Hematopoietic multipotent progenitor cell treated with erythropoietin and hydrocortisone succinate and interleukin-3 and kit ligand, for 15 days (in vitro differentiated cells): ENCODE measurements at places on chromosomes 16 and 17.

GRCh38 chr16:1788095-1788707 lies 5.3 kb downstream of the IGFALS start:
- DNase-seq, result no peak

DNA sequence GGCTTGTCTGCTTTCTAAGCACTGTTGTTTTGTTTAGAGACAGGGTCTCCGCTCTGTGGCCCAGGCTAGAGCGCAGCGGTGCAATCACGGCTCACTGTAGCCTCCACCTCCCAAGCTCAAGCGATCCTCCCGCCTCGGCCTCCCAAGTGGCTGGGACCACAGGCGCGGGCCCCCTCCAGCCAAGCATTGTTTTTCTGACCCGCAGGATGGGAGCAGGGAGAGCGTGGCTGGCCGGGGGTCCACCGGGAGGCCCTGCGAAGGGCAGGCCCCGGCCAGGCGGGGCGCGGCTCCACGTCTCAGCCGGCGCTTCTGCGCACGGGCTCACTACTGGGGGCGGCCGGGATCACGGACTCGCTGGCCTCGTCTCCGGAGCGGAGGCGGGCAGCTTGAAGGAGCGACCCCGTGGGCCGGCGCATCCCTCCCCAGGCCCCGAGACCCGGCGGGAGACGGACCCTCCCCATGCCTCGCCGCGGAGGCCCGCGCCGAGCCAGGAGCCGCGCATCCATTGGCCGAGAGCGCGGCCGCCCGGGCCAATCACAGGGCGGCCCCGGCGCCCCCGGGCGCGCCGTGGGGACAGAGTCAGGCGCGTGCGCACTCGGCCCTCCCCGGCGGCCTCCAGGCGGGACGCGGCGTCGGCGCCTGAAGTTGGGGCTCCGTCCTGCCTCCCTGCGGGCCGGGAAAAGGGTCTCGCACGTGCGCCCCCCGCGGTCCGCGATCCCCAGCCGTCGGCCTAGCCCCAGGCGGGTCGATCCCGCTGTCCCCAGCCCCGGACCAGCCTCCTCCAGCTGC lies 24.9 kb downstream of the ACTG1 start:
- peak; percentile 61 for DNase-seq

- DNase-seq, result peak; percentile 71
These were observed 3.2 kb upstream of the NLRP1 start for GRCh38 chr17:5587438-5588032.

DNA sequence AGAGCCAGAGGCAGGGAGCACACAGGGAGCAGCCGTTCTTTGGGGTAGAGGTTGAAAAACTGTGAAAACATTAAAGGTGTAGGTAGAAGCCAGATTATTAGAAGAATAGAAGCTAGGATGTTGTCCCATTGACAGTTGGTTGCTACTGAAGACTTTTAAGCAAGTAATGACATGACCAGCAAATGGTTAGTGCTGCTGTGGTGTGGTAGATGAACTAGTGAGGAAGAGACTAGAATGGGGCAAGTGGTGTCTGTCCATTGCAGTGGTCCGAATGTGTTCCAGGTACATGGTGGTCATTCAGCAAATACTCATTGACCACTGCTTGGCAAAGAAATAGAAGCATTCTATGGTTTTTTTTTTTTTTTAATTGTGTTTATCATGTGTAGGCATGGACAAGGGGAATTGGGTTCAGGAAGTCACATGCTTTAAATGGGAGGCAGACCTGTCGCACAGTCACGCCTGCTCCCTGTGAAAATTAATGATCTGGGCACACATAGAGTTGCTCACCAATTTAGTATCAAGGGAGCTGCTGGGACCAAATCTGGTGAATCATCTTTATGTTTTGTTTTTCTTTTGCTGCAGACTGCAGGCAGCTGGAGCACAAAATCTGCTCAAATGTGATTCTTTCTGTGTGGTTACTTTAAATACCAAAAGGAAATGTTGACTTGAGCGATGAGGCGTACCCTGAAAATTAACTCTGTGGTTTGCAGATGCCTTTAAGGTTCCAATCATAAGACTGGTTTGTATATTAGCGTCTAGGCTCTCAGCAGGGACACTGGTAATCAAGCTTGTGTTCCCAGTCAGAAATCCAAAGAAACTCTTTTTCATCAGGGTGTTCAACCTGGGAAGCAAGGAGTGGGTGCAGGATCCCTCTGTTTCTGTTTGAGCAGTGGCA lies 30.7 kb downstream of the YPEL2 start:
- DNase-seq, result no peak

GRCh38 chr17:35082073-35082657 lies 18.7 kb upstream of the RFFL start:
- peak; percentile 72 for DNase-seq

DNA sequence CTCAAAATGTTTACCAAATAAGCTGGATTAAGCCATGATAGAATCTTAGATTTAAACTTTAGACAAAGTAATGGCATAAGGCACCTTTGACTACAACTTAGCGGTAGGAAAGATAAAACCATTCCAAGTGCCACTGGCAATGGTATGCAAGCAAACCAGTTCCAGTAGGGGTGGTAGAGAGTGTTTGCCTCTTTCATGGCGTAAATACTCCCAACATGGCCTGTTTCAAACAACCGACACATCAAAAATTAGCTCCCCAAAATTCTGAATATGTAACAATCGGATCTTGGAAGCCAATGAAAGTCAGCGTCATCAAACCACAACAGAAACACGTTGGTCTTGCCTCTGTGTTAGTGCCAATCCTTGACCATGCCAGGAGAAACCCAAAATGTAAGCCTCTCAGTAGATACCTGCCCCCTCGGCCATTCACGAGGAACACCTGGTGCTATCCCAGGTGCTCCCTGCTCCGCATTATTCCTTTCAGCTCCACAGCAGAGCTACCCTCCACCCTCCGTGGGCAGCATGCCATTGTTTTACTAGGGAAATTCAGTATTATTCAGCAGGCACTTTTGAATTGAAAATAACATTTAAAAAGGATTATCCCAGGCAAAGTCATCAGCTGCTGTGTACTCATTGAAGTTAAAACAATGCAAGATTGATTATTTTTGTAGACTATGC lies 307.8 kb upstream of the CDH11 start:
- no peak for DNase-seq

DNA sequence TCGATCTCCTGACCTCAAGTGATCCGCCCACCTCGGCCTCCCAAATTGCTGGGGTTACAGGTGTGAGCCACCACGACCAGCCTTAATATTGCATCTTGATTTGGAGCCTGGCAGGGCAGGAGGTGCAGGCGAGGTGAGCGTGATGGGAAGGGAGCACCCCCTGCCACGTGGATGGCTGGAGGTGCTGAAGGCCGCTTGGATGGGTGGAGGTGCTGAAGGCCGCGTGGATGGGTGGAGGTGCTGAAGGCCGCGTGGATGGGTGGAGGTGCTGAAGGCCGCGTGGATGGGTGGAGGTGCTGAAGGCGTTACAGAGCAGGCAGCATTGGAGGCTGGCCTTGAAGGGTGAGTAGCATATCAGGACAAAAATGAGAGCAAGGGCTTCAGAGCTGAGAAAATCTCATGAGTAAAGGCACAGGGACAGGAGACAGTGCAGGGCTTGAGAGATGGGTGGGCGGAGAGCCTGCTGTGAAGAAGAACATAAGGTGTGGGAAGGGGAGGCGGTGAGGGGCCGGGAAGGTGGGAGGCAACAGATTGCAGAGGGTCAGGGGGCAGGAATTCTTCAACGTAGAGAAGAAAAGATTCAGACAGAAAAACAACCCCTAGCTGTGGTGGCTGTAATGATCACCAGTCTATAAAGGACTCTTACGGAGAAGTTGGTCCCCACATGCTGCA lies 101.7 kb upstream of the SEC14L1 start:
- DNase-seq, result no peak

- DNase-seq, result no peak
These were observed 7.5 kb upstream of the KCNG4 start for GRCh38 chr16:84247331-84247730.

- no peak for DNase-seq
These were observed 6.1 kb downstream of the HIRIP3 start for GRCh38 chr16:29989111-29989858.

GRCh38 chr17:859061-859823 lies 77.1 kb downstream of the MRM3 start:
- DNase-seq, result no peak

DNA sequence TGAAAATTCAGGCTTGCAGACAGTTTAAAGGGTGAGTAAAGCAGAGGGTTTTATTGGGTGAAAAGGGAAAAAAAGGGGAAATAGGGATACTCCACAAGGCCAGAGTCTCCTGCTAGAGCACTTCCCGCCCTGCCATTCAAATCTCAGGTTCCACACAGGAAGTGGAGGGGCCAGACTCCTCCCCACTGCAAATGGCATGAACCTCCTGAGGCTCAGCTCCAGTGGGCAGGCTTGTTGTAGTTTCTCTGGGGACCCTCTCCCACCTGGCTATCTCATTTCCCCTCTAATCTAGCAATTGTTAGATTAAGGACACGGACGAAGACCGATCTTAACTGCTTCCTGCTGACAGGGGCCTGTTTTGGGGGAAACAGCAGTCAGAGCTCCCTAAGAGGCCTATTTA lies 43.4 kb downstream of the TAOK1 start:
- DNase-seq, result no peak

DNA sequence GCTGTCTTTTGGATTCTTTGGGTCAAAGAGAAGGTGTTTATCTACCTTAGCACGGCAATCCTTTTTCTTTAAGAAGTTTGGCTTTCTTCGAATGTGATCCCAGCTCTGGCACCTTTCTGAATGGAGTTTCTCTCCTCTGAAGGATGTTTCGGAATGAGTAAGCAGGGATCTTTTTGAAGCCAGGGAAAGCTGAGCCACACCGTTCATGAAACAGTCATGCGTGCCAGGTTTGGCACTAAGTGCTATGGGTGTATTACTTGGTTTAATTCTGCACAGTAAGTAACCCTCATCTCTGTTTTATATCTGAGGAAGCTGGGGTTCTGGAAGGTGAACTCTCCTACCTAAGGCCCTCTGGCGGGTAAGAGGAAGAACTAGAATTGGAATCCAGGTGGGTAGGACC lies 234.5 kb downstream of the NTN1 start:
- no peak for DNase-seq

DNA sequence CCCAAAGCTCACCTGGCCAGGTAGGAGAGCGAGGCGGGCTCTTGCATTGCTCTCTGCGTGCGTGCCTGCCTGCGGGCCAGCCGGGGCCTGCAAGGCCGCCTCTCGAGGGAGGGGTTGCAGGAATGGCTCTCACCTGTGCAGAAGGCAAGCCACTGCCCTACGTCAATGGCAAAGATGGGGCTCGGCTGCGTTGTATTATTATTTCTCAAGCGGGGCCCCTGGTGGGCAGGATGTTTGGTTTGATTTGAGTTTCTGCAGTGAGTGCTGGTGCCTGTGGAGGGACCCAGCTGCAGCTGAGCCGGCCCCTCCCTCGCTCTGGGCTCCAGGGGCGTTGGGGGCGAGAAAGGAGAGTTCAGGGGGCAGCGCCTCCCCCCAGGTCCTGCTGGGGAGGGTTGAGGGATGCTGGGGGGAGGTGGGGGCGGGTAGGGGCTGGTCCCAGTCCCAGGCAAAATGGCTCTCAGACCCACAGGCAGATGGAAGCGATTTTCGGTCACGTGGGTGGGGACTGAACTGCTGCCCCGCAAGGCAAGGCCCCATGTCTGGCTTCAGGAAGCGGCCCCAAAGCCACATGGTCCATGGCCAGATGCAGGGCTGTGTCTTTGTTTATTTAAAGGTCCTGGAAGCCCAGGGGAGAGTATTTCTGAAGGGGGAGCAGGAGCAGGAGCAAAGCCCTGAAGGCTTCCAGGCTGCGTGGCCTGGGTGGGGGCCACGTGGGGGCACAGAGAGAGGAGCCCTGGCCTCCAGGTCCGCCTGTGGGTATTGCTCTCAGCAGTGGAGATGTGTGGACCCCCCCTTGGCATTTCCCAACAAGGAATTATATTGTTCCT lies 338.8 kb downstream of the SEC14L1 start:
- no peak for DNase-seq

DNA sequence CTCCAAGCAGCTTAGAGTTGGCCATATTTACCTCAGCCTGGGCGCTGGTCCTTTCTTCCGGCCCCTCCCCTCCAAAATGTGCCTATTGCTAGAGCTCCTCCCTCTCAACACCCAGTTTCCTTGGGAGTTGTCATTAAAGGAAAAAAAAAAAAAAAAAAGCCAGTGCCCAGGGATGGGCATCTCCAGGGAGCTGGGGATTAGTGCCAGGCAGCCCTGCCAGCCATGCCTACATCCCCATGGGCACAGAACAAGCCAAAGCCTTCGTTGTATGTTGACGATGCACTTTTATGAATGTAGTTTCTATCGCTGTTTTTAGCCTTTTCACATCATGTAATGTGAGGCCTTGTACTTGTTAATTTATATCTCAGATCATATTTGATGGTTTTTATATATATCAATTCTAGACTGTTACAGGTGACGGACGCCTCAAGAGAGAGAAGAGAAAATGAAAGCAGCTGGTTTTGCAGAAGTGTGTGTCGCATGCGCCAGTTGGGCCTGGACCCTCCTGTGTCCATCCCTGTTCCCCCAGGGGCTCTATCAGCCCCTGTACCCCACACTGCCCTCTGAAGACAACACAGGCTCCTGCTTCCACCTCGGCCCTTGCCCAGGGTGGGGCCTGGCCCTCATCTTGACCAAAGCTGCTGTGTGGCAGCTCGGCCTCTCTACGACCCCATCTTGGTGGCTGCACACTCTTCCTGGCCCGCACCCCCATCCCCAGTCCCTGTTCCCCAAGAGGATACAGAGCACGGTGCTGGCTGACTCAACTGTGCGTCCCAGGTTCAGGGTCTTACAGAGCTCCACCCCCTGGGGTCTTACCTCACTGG lies 4.8 kb downstream of the LIMD2 start:
- DNase-seq, result no peak

DNA sequence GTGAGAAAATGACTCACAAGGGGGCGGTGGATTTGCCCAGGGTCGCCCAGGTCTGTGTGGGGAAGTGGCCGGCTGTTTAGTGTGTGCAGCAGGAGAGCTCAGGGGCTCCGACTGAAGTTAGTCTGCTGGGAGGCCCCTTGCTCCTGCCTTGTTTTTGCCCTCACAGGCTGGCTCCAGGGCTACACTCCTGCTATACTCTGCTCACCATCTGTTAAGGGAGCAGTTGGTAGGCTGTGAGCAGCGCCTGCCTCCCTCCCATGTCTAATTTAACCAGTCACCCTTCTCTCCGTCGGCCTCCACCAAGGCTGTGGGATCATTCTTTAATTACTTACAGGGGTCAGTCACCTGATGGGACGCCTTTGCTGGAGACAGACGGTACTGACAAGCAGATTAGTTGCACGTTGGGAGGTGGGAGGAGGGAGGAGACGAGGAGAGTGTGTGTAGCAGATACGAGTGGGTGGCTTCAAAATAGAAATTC lies 35.5 kb downstream of the KSR1 start:
- DNase-seq, result peak; percentile 92
